ENCODE measurements at places on chromosomes 16 and 17.

DNA sequence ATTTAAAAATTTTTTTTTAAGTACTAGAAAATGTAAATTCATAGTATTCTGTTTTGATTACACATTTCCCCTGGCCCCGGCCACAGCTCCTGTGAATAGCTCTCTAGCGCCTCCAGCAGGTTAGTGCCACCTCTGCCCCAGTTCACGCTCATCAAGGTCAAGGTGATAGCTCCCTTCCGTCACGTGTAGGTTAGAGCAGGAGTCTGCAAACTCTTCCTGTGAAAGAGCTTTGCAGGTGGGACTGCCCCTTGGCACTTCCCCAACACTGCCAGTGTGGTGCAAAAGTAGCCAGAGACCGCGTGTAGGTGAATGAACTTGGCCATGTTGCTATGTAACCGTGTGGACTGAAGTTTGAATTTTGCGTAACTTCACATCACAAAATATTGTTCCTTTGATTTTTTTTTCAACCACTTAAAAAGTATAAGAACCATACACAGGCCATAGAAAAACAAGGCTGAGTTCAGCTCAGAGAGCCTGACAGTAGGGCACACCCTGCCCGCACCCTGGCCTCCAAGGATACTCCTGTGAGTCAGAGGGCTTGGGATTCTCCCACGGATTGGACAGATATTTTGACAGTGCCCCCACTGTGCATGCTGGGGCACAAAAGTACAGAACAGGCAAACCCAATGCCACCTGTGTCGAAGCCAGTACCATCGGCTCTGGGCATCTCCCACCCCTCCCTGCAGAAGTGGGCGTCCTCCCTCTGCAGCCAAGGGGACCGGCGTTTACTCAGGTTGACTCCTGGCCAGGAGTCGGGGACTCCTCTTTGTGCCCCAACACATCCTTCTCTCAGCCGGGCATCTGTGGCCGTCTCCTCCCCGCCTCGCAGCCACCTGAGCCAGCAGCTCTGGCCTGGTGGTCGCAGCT lies 92.0 kb upstream of the CHMP6 start:
- DNase-seq = no peak

DNA sequence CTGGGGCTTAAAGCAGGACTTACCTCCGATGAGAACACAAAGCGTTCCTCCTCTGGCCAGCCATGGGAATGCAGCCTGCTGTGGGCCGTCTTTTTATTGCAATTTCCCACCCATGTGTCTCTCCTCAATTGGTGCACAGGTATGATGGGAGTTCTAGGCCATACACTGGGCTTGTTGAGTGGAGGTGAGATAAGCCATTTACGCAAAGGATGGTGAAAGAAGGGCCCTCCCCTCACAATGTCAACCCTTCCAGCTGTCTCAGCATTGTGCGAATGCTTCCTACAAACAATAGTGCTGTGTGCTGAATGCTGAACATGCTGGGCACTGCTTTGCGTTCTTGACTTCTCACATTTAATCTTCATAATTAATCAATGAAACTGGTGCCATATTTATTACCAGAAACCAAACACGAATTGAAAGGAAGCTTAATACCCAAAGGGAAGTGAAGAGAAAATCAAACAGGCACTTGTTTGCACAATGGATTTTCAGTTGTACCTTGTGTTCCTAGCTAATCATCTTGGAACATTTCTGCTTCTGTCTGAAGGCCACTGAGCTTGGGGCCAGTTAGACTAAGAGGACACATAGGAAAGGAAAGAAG lies at the start of gene GP2:
GP2 (minus strand) TSS at position 70 of the 598 bp plus-strand sequence. CDS start 1,082 bp downstream, outside the sequence.
- no peak for DNase-seq

GRCh38 chr17:42846594-42847280 lies 2.4 kb downstream of the AOC2 start:
- peak; percentile 20 for DNase-seq

GRCh38 chr17:17120294-17120693 lies 78.0 kb downstream of the MPRIP start:
- no peak for DNase-seq

DNA sequence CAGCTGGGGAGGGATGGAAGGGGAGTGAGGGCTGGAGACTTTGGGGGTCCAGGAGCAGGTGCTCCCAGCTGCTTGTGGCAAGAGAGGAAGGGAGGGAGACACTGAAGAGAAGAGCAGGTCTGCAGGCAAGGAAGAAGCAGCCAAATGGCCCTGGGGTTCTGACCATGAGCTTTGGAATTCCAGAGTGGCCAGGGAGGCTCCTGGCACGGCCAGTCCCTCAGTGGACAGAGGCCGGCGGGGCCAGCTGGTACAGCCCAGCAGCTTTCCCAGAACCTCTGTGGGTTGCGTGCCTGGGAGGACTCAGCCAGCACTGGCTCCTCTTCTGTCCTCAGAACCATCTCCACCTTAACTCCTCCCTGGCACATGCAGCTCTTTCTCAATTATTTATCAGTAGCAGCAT lies 233.0 kb downstream of the MSI2 start:
- DNase-seq = no peak

DNA sequence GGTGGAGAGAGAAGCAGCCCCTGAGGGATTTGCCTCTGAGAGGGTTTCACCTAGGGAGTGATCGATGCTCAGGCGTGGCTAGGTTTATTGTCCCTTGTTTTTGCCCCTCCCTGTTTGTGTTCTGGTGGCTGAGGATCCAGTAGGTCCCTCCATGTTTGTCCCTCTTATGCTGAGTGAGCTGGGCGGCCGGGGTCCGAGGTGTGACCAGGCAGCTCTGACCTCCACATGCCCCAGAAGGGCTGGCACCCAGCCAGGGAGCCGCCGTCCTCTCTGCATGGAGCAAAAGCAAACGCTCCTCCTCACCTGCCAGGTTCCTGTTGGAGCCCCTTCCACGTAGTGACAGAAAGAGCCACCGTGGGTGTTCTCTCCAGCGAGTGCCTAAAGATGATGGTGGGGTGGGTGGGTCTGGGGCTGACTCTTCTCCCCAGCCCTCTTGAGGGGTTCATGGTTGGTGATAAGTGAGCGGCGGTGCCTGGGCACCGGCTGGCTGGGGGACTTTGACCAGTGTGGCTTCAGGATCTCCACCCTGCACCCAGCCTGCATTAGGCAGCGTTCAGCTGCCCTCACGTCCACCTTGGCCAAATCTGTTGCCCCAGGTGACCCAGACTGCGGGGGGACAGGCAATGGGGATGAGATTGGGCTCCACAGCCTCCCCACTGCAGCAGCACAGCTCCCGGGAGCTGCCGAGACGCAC lies 14.1 kb upstream of the NUDT16L1 start:
- no peak for DNase-seq

GRCh38 chr17:53499277-53499676 lies 323.4 kb upstream of the KIF2B start:
- no peak for DNase-seq

DNA sequence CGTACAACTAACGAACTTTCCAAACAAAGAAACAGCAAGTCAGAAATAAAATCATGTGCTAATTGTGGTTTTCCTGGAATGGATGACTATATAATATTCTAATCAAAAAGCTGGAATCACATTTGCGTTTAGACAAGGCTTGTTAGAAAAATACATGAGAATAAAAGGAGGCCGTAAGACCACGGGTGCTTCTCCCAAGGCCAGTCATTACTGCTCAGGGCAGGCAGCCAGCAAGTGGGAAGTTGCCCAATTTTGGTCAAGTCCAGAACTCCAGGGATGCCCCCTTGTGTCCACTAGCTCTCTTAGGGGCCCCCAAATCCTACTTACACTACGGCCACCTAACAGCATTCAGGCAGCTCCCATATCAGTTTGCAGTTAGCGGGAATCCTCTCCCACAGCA lies 25.9 kb upstream of the LYRM9 start:
- DNase-seq = no peak

DNA sequence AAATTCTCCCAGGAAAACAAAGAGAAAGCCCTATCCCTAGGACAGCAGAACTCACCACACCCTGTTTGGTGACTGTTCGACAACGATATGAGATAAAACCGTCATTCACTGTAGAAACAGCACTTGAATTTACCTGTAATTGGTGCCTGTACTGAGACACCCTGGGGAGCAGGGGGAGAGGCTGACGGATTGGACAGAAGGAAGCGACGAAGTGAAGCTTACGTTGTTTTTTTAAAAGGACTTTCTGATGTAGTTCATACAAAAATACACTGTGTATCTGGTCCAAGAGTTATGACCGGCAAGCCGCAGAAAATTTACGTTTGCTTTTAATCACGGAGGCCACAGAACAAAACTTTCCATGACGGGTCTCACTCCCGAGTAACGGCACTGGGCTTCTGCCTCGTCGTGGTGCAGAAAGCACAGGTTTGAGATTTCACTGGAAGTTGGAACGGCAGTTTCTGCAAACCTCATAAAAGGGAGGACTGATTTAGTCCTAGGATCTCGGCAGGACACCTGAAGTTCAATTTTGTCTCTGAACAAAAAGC lies 9.7 kb downstream of the NXN start:
- DNase-seq = no peak

DNA sequence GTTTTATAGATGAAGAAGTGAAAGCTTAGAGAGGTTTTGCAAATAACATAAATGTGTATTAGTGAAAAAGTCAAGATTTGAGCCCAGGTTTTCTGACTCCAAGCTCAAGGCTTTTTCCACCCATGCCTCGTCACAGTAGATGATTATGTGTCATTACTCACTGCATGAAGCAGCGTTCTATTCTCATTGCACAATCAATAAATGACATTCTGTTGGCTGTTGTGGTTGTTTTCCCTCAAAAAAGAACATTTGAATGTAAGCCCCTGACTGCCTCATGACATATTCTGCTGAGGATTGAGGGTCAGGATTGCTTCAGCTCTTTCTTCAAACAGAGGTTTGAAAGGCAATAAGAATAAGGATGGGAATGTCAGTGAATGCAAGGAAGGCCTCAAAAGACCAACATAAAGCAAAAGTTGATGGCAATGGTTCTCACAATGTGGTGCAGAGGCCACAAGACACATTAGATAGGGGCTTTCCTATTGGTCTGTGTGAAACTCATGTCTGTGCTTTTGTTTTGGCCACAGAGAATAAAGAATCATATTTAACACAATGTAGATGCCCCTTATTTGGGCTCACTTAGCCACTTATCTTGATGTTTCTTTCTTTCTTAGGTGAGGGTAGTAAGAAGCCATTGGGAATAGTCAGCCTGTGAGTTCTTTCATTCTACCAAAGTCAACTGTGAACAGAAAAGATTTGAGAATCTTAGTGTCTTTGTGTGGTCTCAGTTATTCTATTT lies 5.4 kb upstream of the MMD start:
- DNase-seq = no peak

GRCh38 chr16:17258848-17259713 lies 211.7 kb downstream of the XYLT1 start:
- DNase-seq = no peak

All from AG09309 (cell line).